ENCODE measurements at places on chromosomes 3 and 15.

DNA sequence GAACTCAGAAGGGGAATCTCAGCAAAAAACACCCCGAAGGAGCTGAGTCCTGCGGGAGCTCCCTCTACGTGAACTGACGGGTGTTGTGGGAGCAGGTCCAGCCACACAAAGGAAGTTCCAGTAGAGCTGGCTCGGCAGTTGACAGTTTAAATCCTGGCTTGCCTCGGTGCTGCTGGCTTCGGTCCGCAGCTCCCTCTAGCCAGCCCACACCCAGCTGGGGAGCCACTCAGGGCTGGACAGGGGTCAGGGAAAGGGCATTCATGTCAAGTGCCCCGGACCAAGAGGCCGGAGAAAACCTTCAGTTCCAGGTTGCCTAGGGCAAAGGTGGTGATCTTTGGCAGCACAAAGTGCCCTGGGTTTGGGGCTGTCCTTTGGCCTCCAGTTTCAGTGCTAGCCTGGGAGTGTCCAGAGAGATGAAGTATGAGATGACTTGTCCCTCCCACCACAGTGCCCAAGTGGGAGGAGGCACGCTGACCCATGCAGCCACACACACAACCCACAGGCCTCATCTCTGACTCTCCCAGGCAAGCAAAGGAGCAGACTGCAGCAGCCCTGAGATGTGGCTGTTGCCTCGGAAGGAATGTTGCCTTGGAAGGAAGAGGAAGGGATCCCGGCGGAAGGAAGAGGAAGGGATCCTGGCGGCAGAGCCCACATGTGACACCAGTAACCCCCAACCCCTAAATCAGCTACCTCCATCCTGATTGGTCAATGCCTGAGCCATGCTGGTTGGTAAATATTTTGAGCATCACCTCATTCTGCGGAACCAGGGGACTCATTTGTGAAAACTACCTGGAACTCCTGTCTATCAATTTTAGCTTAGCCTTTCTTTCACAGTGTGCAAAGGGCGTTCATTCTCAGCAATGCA lies 13.9 kb upstream of the ANPEP start:
- no peak for DNase-seq

DNA sequence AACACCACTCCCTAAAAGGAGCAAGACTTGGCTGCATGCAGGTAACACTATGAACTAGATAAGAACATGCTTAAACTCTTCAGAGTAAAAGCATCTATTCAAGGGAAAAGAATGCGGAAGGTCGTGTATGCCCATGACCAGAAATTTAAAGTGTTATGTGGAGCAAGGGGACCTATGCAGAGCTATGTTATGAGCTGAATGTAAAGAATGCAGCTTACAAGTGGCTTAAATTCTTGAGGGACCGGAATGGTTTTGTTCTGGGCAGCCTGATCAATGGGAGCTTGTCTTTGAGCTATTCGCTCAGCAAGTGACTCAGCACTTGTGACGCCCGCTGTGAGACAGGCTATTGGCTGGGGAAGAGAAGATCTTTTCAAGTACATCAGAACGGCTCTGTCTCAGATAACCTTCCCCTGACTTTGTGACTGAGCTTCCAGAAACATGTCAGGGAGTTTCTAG lies 367.5 kb upstream of the THBS1 start:
- DNase-seq: peak; percentile 4

DNA sequence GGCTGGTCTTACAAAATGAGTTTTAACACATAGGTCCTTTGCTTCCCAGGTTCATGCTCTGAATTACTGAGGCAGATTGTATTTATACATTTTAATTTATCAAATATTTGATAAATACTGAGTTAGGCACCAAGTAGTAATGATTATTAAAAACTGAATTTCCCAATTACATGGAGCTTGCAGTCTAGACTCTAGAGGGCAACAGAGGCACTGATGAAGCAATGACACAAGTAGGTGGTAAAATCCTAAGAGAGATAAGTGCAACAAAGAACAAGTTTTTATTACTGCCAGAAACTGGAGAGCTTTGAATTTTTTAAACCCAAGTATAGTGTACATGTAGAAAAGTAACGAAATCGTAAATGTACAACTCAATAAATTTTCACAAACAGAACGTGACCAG lies 406.2 kb upstream of the RARB start:
- DNase-seq: no peak

- no peak for DNase-seq
These were observed 173.3 kb downstream of the TMEM108 start for GRCh38 chr3:133211449-133211848.

GRCh38 chr3:188339410-188340295 lies 185.7 kb downstream of the LPP start:
- DNase-seq: no peak
